NK-92 treated with Interleukin-12 subunit alpha and Interleukin-12 subunit beta, amount 100 ng/mL, for 24 hours (cell line): ENCODE measurements at places on chromosomes 12 and 14.
A peak's percentile ranks its signal among the peaks of the same experiment; 100 is the strongest.

- DNase-seq, result no peak
Measured at GRCh38 chr14:102417646-102418045, 54.9 kb downstream of the TECPR2 start.

DNA sequence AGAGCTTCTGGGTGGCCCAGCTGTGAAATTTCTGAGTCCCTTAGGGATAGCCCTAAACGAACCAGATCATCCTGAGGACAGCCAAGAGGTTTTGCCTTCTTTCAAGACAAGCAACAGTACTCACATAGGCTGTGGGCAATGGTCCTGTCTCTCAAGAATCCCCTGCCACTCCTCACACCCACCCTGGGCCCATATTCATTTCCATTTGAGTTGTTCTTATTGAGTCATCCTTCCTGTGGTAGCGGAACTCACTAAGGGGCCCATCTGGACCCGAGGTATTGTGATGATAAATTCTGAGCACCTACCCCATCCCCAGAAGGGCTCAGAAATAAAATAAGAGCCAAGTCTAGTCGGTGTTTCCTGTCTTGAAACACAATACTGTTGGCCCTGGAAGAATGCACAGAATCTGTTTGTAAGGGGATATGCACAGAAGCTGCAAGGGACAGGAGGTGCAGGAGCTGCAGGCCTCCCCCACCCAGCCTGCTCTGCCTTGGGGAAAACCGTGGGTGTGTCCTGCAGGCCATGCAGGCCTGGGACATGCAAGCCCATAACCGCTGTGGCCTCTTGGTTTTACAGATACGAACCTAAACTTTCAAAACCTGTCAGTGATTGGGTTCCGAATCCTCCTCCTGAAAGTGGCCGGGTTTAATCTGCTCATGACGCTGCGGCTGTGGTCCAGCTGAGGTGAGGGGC, 38.9 kb downstream of the DAD1 start:
- DNase-seq, result peak; percentile 47

DNA sequence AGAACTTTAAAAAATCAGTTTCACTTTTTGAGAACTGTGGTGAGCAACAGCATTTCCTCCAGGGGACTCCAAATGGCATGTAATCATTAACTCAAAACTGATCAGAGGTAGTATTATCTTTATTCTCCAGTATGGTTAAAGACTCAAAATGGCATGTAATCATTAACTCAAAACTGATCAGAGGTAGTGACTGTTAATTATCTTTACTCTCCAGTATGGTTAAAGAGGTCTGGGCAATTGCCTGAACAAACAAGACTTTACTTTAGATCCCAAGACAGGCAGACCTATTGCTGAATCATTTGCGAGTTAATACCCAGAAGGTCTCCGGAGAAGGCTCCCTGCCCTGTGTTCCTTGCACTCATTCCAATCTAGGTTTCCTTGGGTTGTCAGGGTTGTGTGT, 6.6 kb upstream of the ACADS start:
- no peak for DNase-seq

GRCh38 chr12:106598003-106598402, 15.2 kb downstream of the RFX4 start:
- DNase-seq, result no peak

DNA sequence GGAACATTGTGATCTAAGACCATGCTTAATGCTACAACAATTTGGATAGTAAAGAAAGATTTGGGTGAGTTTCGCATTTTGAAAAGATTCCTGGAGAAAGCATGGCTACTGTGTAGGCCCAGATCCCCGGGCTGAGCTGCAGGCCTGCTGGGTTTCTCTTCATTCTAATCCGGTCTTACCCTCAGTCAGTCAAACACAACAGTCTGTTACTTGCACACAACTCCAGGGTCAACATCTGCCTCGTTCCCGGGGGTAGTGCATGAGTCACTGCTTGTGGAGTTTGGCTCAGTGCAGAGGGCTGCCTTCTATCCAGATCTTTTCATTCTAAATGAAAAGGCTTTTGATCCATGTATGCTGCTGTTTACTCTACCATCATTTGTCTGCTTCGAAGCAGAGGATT, 60.4 kb upstream of the SEL1L start:
- no peak for DNase-seq

- DNase-seq, result no peak
Measured at GRCh38 chr14:65287264-65288131, 125.0 kb upstream of the FUT8 start.

GRCh38 chr14:106215229-106215628, 688.8 kb downstream of the TMEM121 start:
- DNase-seq, result no peak

GRCh38 chr12:58860056-58860787, 60.1 kb downstream of the LRIG3 start:
- no peak for DNase-seq
